ENCODE measurements at places on chromosomes 2 and 18. TPM values are rescaled to one million over a fixed set of nuclear protein-coding genes. Genes with fewer than 3 reads are reported as not detected.

GRCh38 chr2:43412114-43412753 lies 183.6 kb downstream of the THADA start:
- no peak overlapping the region for H3K27ac ChIP-seq
- H3K27me3 ChIP-seq: no peaks in the 10 kb centered on the region
- no peaks in the 10 kb centered on the region for H3K36me3 ChIP-seq
- DNase-seq: no peak

The IGFBP5 gene
- not detected for total RNA-seq

- H3K4me3 ChIP-seq: no peak overlapping the region
- no peaks in the 10 kb centered on the region for H3K4me1 ChIP-seq
- no peak for DNase-seq
- H3K36me3 ChIP-seq: no peaks in the 10 kb centered on the region
- no peak overlapping the region for H3K27ac ChIP-seq
- H3K27me3 ChIP-seq: peaks cover 13% of the 10 kb centered on the region
These were observed 287.4 kb upstream of the HDAC4 start for GRCh38 chr2:239688122-239688681.

DNA sequence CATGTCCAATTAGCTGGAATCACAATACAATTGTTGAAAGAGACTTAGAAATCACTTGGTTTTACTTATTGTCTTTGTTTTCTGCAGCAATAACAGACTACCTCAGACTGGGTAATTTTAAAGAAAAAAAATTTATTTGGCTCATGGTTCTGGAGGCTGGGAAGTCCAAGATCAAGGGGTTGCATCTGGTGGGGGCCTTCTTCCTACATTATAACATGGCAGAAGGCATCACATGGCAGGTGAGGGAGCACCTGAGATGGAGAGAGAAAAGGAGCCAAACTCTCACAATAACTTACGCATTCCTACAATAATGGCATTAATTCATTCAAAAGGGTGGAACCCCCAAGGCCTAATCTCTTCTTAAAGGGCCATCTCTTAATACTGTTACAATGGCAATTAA lies 37.5 kb upstream of the KLHL14 start:
- no peaks in the 10 kb centered on the region for H3K4me1 ChIP-seq
- DNase-seq: no peak
- no peaks in the 10 kb centered on the region for H3K27me3 ChIP-seq
- no peak overlapping the region for H3K27ac ChIP-seq

GRCh38 chr2:159095813-159096212 lies 127.4 kb downstream of the TANC1 start:
- H3K4me3 ChIP-seq: no peak overlapping the region
- H3K36me3 ChIP-seq: peaks cover 15% of the 10 kb centered on the region
- no peak for DNase-seq
- H3K27ac ChIP-seq: no peak overlapping the region
- no peaks in the 10 kb centered on the region for H3K27me3 ChIP-seq

DNA sequence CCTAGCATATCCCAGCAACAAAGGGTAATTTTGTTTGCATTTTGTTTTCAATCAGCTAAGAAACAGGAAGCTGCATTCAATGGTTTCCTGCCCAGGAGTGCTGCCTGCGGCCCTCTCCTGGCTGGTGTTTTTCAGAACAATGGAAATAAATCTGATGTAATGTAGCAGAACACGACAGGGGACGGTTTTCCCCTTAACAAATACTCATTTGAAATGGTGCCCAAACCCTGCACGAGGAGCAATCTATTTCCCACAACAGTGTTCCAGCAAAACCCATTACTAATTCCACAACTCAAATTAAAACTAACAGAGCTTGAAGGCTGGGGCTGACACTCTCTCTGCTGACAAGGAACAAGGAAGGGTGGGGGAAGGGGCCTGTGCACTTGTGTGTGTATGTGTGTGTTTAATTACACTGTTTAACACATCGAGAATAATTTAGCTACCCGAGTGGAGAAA lies 8.7 kb downstream of the CAPN13 start:
- H3K27ac ChIP-seq: no peak overlapping the region
- no peaks in the 10 kb centered on the region for H3K36me3 ChIP-seq
- peak; percentile 3 for DNase-seq

- H3K27ac ChIP-seq: no peak overlapping the region
- no peak overlapping the region for H3K4me3 ChIP-seq
- DNase-seq: no peak
- H3K36me3 ChIP-seq: no peaks in the 10 kb centered on the region
- no peaks in the 10 kb centered on the region for H3K4me1 ChIP-seq
- no peaks in the 10 kb centered on the region for H3K27me3 ChIP-seq
These were observed 509.7 kb upstream of the MYT1L start for GRCh38 chr2:2840681-2841300.

GRCh38 chr2:82275599-82275998 lies 1971.0 kb upstream of the LRRTM1 start:
- no peak overlapping the region for H3K4me3 ChIP-seq
- no peaks in the 10 kb centered on the region for H3K27me3 ChIP-seq
- H3K27ac ChIP-seq: no peak overlapping the region
- H3K4me1 ChIP-seq: no peaks in the 10 kb centered on the region
- DNase-seq: no peak

Measured in activated T-cell treated with anti-CD3 and anti-CD28 coated beads, Interleukin-2, amount 50 U/mL, for 72 hours (primary cell).